ENCODE measurements at places on chromosomes 2 and 18.
A peak's percentile ranks its signal among the peaks of the same experiment; 100 is the strongest.

DNA sequence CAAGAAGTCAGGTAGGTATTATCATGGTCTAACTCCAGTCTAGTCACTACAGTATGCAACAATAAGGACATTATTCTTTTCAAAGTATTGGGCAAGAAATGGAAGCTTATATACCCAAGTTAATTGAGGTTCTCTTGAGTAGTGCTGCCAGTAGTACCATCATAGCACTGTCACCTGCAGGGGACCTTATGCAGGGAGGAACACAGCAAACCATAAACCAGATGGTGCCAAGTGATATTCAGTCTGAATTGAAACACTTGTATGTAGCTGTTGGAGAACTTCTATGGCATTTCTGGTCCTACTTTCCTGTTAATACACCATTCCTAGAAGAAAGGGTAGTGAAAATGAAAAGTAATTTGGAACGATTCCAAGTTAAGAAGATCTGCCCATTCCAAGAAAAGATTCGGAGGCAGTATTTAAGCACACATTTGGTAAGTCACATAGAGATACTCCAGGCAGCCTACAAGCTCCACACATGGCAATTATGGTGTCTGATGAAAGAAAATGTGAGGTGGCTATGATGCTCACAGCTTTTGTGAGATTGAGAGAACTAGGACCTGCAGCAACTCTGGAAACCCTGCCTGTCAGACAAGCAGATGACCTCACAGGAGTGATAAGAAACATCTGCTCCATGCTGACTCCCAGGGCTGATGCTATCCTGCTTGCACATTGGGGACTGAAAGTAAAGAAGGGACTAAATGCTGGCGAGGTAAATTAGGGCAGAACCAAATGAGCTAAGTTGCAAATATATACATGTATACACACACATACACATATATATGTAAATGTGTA is 174.7 kb downstream of the MC4R start:
- DNase-seq, result no peak

DNA sequence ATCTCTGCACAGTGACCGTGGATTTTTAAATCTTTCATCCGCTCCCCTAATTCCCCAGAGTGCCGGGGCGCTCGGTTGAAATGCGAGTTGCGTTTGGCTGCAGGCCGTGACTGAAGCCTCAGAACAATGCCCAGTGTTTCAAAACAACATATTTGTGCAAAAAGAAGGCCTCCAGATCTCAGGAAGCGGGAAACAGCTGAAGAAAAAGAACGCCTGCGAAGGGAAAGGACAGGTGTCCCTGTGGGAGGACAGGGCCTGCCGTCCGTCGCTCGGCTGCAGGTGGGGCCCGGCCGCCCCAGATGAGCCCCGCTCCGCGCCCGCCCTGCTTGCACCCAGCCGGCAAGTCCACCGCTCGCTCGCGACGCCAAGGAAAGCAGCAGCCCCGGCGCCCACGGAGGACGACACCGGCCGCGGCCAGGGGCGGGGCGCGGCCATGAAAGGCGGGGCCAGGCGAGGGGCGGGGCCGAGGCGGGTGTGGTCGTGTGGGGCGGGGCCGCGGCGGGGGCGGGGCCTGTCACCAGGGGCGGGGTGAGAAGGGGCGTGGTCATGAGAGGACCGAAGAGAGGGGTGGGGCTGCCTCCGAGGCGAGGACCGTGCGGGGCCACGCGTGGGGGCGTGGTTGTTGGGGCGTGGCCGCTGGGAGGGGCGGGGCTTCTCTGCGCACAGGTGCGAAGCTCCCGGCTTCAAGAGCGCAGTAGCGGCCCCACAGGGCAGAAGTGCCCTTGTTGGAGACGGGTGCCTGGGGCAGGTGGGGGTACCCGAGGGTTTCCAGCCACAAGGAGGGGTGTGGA is 17.6 kb upstream of the BOK start:
- no peak for DNase-seq

DNA sequence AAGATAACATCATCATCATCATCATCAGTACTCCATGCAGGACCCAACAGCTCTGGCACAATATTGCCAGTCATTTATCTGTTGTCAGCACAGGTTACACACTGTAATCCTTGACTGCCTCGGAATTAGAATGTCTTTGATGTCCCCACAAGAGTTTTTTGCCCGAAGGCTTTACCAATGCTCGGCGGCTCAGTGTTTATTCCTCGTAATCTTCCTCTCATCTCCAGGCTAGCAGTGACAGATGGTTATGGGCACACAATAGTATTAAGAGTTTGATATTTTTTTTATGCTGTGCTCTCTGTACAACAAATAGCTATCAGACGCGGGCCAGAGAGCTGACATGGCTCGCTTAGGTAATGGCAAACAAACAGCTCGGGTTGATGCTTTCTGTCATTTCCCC is 515.2 kb downstream of the ZEB2 start:
- no peak for DNase-seq

GRCh38 chr18:76991021-76991688 is 141.4 kb downstream of the MBP start:
- no peak for DNase-seq

DNA sequence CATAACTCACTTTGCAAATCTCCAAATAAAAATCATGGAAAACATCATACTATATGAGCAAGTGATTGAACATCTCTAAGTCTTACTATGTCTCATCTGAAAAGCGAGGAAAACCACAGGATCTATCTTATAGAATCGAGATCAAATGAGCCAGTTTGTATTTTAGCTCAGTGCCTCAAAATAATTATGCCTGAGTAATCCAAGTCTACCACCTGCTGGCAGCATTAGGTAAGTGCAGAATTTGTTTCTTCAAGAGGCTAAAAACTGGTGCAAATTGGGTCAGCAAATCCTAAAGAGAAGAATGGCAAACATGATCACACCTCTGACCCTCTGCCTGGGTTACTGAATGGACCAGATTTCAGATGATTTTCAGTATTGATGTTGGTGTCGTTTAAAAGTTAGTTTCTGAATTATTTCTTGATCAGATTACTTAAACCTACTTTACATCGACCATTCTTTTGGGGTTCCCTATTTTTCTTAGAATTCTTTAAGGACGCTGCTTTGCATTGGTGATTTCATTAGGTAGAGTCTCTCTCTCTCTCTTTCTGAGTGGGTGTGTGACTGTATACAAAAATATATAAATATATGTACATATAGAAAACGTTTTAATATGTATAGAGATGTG is 12.7 kb upstream of the FHOD3 start:
- DNase-seq, result peak; percentile 72

DNA sequence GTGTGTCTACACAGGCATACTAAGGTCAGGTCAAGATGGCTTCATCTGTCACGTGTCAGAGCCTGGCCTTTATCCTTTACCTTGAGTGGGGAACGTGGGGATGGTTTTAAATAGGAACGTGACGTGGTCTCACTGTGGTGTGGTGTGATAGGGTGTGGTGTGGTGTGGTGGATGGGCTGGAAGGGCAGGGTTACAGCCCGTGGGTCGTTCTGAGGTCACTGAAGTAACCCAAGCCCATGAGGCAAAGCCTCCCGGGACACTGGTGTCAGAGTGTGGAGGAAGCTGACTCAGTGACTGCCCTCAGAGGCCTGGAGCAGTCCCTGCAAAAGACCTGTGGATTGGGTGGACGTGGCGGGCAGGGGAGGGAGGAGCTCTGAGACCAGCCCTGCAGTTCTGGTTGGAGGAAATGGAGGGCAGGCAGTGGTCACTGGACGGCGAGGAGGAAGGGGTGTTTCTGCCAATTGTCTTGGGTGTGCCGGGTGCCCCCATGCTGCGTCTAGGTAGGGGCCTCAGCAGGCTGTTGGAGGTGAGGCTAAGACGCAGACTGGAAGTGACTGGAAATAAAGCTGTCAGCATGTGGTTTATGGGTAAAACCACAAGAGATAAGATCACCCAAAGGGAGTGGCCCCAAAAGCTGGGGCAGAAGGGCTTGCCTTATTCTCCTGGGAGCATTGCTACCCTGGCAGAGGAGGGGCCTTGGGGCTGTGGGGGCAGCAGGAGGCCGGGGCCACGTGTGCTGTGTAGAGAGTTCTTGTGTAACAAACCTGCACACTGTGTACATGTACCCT is 84.8 kb downstream of the SH3RF3 start:
- DNase-seq, result no peak

DNA sequence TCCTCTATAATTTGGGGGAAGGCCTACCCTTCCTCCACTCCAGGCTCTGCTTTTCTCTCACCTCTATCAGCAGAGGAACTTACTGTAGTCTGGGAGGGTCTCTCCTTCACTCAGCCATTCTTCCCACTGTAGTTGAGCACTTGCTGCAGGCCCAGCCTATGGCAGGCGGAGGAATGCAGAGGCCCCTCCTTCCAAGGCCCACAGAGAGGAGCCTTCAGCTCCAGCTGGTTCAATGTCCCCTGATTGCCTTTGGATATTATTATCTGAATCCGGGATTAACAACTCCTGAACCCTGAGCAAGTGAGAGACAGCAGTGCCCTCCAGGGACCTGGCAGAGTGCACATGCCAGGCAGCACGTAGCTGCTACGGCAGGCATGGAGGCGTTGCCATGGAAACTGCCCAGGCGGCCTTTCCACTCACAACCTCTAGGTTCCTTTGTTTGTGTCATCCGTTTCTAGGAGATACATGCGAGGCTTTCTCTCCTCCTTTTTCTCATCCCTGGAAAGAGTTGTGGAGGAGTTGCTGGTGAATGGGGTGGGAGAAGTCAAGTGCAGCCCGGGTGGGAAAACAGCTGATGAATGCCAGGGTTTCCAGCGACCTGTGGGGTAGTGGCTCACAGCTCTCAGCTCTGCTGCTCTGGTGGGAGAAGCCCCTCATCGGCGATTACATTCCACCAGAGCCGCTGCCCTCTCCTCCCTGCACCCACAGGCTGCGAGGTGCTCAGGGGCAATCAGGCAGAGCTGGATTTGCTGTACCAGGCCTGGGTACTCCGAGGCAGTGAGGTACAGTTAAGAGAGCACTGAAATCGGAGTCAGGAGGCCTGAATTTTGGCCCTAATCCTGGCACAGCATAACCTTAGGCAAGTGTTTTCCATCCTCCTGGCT is 55.3 kb upstream of the HK2 start:
- peak; percentile 77 for DNase-seq

DNA sequence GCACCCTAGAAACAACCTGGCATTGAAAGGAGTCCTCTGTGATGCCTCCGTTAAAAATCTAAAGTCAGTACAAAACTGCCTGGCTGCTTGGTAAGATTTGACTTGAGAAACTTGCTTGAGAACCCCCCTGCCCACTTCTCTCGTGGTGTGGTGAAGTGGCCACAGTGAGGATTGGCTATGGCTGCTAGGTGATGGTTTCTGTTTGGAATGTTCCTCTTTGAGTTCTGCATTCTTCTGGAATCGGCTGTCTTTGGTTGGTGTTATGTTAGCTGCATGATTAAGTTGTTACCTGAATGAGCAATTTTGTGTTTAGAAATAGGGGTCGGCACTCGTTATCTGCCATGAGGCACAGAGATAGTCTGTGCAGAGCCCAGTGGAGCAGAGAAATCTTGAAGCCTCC is 21.7 kb upstream of the SAG start:
- DNase-seq, result no peak

DNA sequence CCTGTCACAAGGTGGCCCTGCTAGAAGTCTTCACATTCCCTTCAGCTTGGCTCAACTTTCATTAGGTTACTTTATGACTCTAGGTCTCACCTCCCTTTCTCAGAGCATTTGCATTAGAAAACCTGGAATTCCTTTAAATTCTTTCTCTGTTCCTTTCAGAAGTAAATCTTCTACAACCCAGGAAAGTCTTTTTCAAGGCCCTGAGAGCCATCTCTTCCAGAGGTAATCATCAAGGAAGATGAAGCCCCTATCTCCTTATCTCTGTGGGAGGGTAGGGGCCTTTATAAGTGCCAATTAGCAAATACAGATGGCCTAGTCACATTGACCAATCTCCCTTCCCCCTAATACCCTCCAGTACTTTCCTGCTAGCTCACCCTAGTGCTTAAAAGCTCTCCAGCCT is 848.0 kb upstream of the FAM98A start:
- no peak for DNase-seq

GRCh38 chr2:130338793-130339345 is 3.8 kb upstream of the IMP4 start:
- no peak for DNase-seq

GRCh38 chr18:4599312-4599711 is 144.2 kb upstream of the DLGAP1 start:
- no peak for DNase-seq

DNA sequence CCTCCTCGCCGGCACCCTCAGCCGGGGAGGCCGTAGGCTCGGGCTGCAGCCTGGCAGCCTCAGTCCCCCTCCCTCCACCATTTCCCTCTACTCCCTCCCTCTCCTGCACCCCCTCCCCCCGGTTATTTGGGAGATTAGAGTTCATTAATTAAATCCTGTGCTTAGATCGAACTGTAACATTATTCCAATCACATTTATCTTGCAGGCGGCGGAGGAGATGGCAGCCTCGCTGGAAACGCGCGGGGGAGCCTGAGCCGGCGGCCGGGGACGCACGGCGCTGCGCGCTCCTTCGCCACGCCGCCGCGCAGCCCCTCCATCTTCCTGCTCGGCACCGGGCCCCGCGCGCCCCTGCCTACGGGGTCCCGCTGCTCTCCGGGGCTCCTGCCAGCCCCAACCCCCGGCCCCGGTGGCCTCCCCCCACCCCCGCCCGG is at the start of gene ST8SIA3:
TSS of gene ST8SIA3 (plus strand) at position 287 of the 431 bp plus-strand sequence. CDS start 290 bp downstream, outside the sequence.
- DNase-seq, result peak; percentile 64

DNA sequence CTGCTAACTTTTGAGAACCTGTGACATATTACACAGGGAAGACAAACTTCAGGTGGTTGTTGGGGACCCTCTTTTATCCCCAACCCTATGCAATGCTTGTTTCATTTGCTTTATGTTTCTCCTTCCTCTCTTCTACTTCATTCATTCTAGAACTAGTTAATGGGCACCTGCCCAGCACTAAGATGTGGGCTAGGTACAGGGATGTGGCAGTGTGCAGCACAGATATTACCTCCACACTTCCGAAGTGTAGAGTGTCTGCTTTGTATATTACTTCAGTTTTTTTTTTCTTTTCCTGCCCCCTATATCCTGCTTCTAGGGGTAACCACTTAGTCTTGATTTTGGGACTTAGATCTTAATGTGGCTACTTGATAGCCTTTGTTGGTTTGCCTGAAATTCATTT is 35.1 kb downstream of the CD28 start:
- no peak for DNase-seq

GRCh38 chr18:23065234-23065806 is 70.0 kb upstream of the CABLES1 start:
- no peak for DNase-seq

DNA sequence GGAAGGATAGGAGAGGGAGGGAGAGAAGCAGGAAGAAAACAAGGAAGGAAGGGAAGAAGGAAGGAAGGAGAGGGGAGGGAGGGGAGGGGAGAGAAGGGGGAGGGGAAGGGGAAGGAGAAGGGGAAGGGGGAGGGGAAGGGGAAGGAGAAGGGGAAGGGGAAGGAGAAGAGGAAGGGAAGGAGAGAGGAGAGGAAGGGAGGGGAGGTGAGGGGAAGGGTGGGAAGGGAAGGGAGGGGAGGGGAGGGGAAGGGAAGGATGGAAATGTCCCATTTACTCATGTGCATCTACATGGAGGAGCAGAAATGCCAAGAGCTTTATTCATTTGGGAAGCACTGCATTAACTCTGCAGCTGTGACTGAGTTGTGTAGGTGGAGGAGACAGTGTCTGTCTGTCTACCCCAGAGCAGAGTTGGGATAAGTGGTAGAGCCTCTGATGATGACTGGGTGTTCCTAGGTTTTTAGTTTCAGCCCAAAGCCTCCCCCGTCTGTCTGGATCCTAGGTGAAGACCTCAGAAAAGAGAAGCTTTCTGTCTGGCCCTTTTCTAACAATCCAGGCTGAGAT is 131.3 kb downstream of the COL6A3 start:
- no peak for DNase-seq

All from COR-L47 (cell line).